ENCODE measurements at places on chromosomes 3 and 15.

- DNase-seq = no peak
Observed at GRCh38 chr3:169836078-169836941, 23.6 kb upstream of the LRRC34 start.

GRCh38 chr3:127407026-127407939 is 119.4 kb upstream of the PRR20G start:
- DNase-seq = no peak

GRCh38 chr3:197952440-197952839 is 2.5 kb downstream of the RPL35A start:
- DNase-seq = no peak

- DNase-seq = no peak
Observed at GRCh38 chr15:29480949-29481348, 211.3 kb upstream of the NSMCE3 start.

DNA sequence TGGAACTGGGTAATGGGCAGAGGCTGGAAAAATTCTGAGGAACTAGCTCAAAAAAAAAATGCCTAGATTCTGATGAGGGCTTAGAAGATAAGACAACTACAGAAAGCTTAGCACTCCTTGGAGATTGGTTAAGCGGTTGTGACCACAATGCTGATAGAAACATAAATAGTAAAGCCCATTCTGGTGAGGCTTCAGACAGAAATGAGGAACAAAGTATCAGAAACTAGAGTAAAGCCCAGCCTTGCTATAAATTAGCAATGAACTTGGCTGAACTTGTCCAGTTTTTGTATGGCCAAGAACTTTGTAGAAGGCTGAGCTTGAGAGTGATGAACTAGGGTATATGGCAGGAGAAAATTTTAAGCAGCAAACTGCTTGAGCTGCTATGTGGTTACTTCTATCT is 25.4 kb downstream of the GOLGB1 start:
- DNase-seq = no peak

- DNase-seq = no peak
Observed at GRCh38 chr3:97975466-97975865, 3.2 kb upstream of the RIOX2 start.

GRCh38 chr15:37109872-37110572 is 9.7 kb upstream of the MEIS2 start:
- no peak for DNase-seq

GRCh38 chr3:194870394-194871110 is 184.9 kb downstream of the FAM43A start:
- DNase-seq = no peak

DNA sequence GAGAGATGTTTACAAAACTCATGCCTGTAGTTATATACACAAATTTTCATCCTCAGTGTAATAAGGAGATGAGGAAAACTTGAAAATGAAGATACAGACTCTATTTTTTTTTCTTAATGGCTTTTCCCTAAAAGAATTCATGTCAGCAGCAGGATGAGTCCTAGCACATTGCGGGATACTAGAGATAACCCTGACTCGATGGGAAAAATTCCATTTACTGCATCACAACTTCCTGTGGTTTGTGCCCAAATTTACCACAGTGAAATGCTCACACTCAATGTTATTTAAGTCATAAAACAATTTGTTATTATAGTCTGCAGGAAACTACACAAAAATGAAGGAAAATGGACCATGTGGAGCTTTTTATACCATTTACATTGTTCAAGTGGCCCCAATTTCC is 581.9 kb upstream of the ZNF717 start:
- no peak for DNase-seq

DNA sequence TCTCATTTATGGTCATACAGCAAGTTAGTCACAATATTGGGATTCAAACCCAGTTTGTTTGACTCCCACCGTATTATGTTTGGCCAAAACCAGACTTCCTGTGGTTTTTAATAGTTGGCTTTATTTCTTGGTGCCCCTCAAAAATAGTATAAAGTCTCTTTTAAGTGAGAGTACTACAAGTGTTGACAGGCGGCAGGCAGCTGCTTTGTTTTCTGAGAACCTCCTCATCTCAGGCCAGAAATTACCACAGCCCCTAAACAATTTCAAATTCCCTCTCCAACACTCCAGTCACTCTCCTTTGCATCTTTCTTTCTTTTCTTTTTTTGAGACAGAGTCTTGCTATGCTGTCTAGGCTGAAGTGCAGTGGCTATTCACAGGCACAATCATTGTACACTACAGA is 121.5 kb downstream of the POLR2M start:
- DNase-seq = no peak

GRCh38 chr3:43996379-43997301 is 245.0 kb upstream of the TOPAZ1 start:
- no peak for DNase-seq

DNA sequence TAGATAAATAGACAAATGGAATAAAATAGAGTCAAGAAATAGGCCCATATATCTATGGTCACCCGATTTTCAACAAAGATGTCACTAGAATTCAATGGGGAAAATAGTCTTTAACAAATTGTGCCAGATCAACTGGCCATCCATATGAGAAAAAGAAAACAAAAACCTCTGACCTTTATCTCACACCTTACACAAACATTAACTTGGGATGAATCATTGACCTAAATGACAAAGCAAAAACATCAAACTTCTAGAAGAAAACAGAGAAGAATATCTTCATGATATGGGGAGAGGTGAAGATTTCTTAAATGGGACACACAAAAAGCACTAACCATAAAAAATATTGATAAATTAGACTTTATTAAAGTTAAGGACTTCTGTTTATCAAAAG is 31.9 kb downstream of the ITGA11 start:
- no peak for DNase-seq

DNA sequence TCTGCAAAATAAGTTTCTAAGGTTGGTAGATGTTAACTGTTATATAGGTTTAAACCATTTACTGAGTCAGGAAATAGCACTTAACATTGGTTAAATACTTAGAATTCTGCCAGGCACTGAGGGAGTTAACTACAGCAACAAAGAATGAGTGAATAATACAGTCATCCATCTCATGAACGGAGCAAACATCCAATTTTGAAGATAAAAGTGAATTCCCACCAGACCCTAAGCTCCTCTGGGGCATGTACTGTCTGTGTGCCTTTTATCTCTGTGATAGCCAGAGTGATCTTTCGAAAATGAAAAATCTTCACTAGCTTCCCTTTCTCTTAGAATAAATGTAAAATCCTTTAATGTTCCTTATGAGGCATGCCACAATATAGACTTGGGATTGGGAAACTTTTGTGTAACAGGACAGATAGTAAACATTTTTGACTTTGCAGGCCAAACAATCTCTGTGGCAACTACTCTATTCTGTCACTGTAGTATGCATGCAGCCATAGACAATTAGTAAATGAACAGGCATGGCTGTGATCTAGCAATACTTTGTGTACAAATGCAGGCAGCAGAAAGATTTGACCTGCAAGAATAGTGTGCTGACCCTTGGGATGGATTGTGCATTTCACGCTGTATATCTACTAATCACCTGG is 294.5 kb upstream of the LMCD1 start:
- DNase-seq = no peak

DNA sequence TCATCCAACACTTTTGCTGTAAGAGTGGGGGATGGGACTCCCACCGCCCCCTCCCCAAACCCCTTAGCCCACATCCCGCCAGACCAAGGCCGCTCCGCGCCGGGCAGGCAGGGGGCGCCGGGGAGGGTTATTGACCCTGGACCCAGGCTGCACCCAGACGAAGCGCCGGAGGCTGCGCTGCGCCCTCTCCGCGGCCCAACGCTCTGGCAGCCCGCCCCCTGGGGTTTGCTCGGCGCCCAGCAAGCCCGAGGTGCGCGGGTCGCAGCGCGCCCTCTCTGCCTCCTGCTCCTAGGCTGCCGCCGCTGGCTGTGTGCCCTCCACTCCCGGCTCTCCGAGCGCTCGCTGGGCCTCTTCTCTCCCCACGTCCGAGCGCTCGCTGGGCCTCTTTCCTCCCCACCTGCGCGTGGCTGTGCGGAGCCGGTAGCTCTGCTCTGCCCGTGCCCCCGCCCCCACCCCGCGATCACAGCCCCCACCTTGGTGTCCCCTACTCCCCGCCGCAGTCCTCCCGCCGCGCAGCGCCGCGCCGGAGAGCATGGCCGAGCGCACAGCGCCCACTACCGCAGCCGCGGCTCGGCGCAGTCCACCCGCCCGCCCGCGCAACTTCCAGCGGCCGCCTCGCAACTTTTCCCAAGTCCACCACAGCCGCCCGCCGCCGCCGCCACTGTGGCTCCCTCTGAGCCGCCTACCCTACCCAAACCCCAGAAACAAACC is 1.2 kb downstream of the MECOM start:
- peak; percentile 28 for DNase-seq

GRCh38 chr3:113255854-113256615 is 44.7 kb downstream of the BOC start:
- no peak for DNase-seq

- no peak for DNase-seq
Observed at GRCh38 chr3:123066599-123066895, 278 bp upstream of the PDIA5 start.

DNA sequence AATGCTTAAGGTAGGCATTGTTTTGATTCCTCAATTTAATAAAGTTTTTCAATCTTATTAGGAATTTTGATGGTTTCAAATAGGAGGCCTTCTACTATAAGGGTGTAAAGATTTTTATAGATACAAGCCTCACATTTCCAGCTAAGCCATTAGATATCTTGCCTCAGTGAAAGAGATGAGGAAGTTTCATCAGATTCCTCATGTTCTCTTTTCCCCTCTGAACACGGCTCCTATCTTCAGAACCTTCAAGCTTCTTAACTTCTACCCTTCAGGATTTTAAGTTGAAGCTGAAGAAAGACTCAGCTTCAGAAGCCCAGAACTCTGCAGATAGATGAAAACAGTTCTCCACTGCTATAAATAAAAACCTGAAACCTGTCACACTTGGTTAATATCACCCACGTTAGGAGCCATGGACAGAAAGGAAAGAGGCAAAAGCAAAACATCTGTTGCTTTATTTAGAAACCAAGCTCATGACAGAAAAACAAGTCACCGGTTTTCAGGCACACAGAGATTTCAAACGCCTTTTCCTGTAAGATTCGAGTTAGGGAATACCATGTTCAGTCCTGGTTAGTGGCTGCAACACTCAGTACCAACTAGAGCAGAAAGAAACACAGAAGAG is 82.2 kb upstream of the GOLGA8B start:
- DNase-seq = no peak

- DNase-seq = no peak
Observed at GRCh38 chr15:39885099-39885777, 34.8 kb downstream of the GPR176 start.

GRCh38 chr3:72951259-72951722 is 45.3 kb upstream of the PPP4R2 start:
- no peak for DNase-seq

GRCh38 chr3:127120851-127121647 is 71.9 kb upstream of the PRR23E start:
- no peak for DNase-seq

DNA sequence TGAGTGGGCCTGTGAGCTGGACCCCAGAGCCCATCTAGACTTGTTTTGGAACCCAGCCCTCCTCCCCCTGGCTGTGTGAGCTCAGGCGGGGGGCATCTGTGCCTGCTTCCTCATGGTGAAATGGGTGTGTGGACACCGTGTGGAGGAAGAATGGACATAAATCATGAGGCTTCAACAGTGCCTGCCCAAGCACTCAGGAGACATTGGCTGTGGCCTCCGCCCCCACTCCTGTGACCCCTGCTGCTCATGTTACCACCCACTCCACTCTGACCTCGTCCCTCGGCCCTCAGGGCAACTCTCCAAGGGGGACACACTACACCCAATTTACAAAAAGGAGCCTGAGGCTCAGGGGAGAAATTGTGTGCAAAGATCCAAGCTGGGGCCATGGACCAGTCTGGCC is 16.6 kb downstream of the TPRA1 start:
- no peak for DNase-seq

DNA sequence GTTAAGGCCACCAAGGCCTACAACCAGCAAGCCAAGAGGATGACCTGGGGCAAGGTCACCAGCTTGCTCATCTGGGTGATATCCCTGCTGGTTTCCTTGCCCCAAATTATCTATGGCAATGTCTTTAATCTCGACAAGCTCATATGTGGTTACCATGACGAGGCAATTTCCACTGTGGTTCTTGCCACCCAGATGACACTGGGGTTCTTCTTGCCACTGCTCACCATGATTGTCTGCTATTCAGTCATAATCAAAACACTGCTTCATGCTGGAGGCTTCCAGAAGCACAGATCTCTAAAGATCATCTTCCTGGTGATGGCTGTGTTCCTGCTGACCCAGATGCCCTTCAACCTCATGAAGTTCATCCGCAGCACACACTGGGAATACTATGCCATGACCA is 3.6 kb downstream of the CXCR6 start:
- DNase-seq = no peak

GRCh38 chr3:136838641-136839555 is 20.0 kb downstream of the SLC35G2 start:
- DNase-seq = no peak

DNA sequence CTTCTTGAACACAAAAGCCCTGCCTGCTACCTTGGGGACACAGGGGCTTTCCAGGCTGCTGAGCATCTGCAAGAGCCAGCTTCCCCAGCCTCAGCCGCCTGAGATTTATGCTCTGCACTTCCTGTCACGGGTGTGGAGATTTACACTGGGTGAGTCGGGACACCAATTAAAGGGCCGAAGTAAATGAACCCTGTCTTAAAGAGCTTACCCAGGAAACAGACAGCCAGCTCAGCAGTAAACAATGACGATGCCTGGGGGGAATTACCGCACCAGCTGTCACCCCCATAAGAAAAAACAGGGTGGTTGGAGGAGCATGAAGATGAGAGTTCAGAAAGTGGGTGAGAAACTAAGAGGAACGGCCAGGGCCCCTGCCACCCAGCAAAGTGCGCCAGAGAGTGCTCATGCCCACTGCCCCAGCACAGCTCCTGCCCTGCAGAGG is 37.5 kb upstream of the IQSEC1 start:
- no peak for DNase-seq

DNA sequence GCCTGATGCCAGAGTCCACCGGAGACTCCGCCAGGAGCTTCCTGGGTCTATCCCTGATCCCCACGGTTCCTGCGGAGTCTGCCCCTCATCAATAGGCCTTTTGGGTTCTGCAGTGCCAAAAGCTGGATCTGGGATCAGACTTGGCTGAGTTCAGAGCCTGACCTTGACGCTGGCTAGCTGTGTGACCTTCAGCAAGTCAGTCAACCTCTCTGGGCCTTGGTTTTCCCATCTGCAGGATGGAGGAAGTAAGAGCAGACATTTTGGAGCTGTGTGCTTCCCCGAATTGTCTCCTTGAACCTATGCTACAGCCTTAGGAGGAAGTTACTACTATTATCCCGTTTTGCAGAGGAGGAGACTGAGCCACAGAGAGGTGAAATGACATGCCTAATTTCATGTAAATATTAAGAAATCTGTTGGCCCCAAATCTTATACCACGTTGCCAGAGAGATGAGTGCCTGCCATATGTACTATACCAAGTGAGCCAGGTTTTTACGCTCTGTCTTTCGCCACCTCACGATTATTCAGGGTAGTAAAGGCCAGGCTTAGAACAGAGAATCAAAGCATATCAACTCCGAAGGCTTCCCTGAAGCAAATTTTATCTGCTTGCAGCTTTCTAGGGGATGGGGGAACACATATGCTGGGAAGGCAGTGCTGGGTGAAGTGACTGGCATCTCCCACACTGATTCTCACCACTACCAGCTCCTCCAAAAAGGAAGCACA is 112.5 kb downstream of the SRGAP3 start:
- no peak for DNase-seq

- no peak for DNase-seq
Observed at GRCh38 chr15:74406992-74407705, 26.6 kb downstream of the SEMA7A start.
